ENCODE measurements at places on chromosomes 1 and 21.

GRCh38 chr1:39755965-39756659 lies 15.0 kb downstream of the OXCT2 start:
- DNase-seq = no peak

DNA sequence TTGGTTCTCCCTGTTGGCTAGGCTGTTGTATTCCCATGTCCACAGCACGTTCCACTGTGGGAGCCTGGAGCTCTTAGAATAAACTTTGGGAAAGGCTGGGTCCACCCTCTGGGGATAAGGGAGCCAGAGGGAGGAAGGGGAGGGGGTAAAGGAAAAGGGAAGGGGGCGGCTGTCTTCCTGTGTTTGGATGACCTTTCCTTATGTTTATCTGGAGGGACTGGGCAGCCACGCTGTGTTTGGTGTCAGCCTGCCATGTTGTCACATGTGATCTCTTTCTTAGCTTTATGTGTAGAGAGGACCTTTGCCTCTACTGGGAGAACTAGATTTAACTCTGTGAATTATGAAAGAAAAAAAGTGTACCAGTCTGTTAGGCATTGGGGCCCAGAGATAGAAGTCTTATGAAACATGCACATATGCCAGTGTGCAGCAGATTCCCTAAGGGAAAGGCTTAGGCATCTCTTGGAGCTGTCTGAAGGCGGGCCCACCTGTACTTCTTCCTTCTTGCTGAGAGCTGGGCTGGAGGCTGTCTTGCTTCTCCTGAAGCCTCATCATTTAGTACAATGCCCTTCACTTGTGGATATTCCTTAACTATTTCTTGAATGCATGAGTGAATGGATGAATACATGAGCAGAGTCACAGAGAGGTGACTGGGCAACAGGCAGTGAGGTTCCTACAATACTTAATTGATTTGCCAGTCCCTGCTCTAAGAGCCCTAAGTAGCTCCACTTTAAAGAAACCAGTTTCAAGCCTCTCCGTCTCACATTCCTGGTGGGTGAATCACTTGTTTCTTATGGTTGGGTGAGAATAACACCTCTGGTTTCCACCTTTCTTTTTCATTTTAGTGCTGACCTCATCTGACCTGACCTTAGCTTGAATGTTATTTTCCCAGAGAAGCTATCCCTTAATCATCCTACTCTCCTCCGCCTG lies 62.5 kb upstream of the ARHGAP29 start:
- DNase-seq = no peak

DNA sequence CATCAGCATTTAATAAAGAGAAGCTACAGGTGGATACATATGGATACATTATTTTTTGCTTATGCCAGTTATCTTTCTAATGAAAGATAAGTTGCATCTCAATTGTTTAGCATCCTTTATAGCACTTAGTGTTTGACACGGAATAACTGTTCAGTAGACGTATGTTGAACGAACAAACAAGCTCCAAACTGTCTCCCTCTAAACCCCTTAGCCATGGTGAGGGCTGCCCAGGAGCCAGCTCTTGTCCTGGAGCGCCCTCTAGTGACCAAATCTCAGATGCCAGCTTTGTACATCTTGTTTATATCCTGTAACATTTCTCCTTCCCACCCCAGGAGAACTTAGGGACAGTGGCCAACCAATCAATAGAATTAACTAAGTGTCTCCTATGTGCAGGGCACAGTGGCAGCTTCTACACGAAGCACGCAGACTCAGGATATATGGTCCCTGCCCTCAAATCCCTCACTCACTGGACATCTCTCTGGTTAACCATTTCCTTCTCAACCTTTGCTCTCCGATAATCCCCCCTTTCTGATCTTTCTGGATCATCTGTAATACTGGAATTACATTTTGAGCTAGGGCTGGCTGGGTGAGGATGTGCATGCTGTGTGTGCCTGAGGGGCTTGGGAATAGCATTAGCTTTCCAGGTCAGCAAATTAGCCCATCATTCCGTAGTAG lies 22.9 kb downstream of the KCNA10 start:
- peak; percentile 34 for DNase-seq

GRCh38 chr1:110390096-110390495 lies 730 bp downstream of the SLC16A4 start:
- DNase-seq = peak; percentile 53

DNA sequence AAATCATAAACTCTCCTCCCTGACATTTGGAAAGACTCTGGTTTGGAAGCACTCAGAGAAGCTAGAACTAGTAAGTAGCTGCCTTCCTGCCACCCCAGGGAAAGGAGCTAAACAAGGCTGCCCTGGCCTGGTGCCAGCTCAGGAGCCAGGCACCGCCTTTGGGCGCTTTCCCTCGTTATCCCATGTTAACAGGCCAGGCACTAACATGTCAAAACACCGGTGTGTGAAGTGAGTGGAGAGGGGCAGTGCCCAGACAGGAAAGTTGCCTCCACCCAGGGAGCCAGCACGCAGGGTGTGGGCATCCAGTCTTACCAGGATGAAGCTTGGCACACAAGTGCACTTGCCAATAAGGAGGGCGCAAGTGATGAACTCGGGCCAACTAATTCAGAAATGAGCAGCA lies 346.8 kb downstream of the RRAGC start:
- no peak for DNase-seq

GRCh38 chr1:179550746-179551682 lies 24.7 kb downstream of the NPHS2 start:
- peak; percentile 45 for DNase-seq

DNA sequence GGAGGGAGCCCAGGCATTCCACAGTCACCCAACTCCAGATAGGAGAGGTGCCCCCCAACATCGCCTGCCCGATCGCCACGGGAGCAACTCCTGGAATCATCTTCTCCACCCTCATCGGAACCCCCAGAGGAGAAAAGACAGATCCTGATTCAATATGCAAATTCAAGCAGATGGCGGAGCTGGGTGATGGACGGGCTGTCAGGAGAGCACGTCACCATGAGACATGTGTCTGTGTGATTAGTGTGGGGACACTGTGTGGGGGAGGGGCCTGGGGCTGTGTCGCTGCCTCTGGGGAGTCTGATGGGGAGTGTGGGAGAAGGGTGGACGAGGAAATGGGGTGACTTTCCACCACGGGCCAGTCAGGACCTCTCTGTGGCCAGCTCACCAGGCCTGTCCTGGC lies 90.2 kb upstream of the CSF3R start:
- no peak for DNase-seq

- DNase-seq = no peak
These were observed 83.1 kb downstream of the HS2ST1 start for GRCh38 chr1:86997538-86997937.

GRCh38 chr1:68103011-68103545 lies 52.7 kb upstream of the DIRAS3 start:
- no peak for DNase-seq

DNA sequence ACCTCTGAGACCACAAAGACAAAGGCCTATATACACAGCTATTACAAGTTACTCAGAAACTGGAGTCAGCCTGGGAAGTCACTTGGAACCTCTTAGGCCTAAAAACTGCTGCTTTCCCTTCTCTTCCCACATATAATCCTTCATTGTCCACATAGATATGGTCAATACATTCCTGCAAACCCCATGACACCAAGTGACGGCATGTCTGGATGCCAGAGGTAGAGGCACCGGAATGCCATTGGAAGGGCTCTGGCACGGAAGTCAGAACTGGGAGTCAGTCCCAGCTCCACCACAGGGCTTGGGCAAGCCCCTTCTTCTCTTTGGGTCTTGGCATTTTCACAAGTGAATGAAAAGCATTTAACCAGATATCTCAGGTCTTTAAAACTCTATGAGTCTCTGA lies 204.7 kb downstream of the MATN1 start:
- no peak for DNase-seq

- no peak for DNase-seq
These were observed 130.9 kb downstream of the PBX1 start for GRCh38 chr1:164689672-164690511.

DNA sequence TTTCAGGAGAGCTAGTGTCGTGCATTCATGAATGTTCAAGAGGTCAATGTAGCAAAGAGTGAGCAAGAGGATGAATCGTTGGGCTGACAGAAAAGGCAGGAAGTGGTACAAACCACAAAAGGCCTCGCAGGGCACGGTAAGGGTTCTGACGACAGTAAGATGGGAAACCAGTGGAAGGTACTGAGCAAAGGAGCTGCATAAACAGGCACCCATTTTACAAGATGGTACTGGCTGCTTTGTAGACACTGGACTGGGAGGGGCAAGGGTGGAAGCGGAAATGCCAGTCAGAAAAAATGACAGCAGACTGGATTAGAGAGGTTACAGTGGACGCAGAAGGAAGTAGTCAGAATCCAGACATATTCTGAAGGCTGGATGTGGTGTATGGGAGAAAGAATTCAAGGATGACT lies 123.5 kb downstream of the PTPN14 start:
- peak; percentile 93 for DNase-seq

GRCh38 chr1:233372218-233373120 lies 44.9 kb downstream of the MAP3K21 start:
- DNase-seq = no peak

DNA sequence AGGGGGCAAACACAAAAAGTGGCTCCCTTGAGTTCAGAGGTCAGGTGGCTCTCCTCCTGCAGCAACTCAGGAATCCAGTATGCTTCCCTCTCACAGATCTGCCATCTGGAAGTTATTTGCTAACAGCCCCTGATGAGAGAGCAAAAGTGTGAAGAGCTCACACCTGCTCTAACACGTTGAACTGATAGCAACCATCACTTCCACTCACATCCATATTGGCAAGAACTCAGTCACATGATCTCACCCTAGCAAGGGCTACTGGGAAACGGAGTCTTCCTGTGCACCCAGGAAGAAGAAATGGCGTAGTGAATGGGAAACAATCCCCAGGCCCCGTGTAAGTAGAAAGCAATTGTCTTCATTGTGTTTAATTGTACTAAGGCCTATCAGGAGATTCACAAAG lies 20.7 kb upstream of the SLC45A1 start:
- DNase-seq = no peak

DNA sequence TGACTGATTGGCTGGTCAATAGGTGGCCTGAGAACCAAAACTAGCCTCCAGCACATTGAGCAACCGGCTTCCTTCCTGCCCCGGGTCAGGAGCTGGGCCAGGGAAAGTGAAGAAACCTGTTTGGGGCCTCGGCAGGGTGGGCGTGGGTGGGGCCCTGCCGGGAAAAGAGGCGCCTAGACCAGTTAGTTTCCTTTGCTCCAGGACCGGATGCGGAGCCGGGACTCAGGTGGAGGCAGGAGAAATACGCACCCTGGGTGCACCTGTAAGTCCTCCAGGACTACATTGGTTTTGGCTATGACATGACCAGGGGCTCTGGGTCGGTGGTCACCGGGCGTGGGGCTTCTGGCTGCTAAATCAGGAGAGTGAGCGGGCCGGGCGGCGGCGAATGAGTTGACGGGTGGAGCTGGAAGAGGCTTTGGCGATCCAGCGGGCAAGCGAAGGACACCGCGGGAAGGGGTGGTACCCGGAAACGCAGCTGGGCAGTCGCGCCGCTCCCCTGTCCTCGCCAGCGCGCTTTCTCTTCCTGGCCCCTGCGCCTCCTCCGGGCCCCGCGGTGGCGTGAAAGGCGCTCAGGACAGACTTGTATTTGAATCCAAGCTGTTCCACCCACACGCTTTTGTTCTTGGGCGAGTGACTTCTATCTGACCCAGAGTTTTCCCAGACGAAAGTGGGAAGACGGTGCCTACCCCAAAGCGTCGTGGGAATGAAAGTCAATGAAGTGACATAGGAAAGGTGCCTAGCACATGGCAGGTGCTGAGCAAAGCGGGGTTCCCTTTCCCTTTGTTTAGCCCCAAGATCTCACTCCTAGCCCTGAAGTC lies 30.6 kb upstream of the JUN start:
- DNase-seq = no peak

DNA sequence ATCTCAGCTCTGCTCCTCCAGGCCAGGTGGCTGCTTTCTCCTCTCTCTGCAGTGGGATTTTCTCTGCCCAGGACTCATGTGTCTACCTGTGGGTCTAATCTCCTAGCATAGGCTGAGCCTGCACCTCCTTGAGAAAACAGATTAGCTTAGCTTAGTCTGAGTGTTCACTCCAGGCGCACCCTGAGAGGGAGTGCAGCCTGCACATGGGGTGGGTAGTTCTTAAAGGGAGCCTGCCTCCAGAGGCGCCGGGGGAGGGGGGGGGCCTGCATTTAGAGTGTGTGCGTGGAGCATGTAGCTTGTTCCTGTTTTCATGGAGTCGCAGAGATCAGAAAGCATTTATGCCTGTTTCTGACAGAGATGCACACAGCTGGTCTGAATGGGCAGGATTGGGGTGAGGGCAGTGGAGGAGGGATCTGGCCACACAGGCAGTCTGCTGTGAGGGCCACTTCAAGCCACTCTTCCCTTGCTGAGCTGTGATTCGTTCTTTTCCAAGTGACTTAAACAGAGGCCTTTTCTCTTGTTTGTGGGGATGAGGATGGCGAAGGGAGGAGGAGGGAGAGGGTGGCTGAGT lies 45.2 kb downstream of the GALNT2 start:
- no peak for DNase-seq

GRCh38 chr1:220370041-220370700 lies 97.9 kb upstream of the RAB3GAP2 start:
- peak; percentile 79 for DNase-seq

DNA sequence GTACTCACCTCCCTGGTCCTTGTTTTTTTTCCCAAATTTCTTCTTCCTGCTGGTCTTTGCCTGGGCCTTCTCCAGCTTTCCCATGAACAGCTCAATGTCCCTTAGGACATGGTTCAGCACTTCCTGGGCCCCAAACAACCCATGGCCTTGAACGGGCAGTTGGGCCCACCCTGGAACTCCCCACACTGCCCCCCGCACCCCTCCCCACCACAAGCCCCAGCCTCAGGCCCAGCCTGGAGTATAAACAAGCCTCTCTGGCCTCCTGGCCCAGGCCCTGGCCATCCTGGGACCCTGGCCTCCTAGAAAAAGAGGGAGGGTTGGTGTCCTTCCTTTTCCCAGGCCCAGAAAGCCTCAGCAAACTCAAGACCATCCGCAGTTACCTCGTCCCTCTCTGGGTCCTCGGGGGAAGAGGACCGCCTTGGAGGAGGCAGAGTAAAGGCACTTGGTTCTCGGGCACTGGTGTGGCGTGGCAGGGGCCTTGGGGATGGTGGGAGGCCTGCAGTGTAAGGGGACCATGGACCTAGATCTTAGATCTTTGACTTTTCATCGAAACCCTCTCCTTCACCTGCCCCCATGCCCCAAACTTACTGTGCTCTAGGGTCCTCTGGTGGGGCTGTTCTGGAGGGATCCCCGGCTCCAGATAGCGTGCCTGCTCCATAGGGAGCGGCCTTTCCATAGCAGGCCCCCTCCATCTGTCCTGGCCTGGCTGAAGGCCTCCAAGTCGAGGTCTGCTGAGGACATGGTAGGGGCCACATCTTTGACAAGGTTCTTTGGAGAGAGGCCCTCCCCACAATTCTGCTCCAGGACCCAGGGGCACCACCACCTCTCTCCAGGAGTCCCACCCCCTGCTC lies 5.6 kb downstream of the EPS8L3 start:
- DNase-seq = no peak

- DNase-seq = no peak
These were observed 79.6 kb downstream of the PDE4B start for GRCh38 chr1:65872301-65872700.

- no peak for DNase-seq
These were observed 87.0 kb downstream of the NCAM2 start for GRCh38 chr21:21085206-21085605.

GRCh38 chr1:50522691-50523342 lies 99.6 kb upstream of the DMRTA2 start:
- no peak for DNase-seq
